NCI-H524 (cell line): ENCODE measurements at places on chromosomes 11 and 22.

DNA sequence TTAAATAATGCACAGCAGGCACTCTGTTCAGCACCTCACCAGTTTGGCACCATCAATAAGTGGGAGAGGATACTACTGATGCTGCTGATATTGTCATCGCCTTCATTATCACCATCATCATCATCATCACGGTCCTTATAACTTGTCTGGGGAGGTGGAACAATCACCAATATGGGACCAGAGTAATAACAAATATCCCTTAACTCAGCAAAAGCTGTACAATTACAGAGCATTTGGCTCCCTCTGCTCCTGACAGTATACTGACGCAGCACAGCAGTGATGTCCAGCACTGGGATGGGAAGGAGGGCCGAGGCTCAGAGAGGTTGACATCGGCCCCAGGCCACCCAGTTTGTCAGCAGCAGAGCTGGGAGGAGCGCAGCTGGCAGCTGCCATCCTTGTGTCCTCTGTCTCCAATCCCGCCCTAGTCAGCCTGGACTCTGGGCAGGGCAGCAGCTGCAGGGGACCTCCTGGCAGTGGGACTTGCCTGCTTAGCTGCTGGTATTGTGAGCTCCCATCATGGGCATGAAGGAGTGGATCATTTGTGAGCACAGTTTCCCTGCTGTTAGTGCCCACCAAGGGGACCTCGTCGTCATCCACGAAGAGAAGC is 90.0 kb downstream of the DHCR7 start:
- no peak for DNase-seq

DNA sequence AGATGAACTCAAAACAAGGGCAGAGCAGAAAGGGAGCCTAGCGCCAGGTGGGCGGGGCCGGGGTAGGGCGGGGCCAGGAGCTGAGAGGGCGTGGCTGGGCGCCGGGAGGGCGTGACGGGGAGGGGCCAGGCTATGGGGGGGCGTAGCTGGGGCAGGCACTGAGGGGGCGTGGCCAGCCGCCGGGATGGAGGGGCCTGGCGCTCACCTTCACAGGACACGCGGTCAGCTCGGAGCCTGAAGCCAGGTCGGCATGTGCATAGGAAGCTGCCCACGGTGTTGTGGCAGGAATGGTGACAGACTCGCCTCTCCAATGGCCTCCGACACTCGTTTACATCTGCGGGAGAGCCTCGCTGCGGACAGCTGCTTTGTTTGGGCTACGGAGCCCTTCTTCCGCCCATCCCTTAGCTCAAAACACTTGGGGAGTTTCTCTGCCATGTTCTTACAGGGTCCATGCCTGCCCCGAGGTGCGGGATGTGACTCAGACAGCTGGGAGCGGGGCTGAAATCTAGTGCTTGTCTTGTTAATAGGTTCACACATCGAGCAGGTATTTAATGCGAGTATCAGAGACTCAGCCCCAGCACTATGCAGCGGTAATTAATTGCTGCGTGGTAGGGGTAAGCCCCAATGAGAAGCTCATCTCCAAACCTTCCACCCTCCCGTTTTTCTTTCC is 13.4 kb downstream of the VWCE start:
- DNase-seq: no peak

- no peak for DNase-seq
Observed at GRCh38 chr11:76424891-76425290, 19.9 kb upstream of the EMSY start.

GRCh38 chr22:50105208-50106100 is 15.6 kb downstream of the MOV10L1 start:
- no peak for DNase-seq

DNA sequence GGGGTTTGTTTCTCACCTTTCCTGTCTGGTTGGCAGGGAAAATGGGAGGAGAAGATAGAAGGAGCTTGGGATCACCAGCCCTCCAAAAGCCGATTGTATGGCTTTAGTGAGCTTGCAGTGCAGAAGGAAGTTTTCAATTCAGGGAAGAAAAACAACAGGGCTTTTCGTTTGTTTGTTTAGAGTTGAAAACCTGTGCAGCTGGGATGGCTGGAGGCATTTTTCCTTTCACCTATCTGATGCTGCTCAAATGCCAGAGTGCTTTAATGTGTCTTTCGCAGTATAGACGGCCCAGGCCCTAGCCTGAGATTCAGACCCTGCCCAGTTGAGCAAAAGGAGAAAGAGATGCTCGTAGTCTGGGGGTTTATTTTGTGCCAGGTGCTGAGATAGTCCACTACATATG is 87.9 kb downstream of the INSC start:
- DNase-seq: no peak

- DNase-seq: no peak
Observed at GRCh38 chr11:61539831-61540357, 31.3 kb downstream of the LRRC10B start.

GRCh38 chr11:30583476-30584280 is 2.5 kb downstream of the MPPED2 start:
- no peak for DNase-seq

DNA sequence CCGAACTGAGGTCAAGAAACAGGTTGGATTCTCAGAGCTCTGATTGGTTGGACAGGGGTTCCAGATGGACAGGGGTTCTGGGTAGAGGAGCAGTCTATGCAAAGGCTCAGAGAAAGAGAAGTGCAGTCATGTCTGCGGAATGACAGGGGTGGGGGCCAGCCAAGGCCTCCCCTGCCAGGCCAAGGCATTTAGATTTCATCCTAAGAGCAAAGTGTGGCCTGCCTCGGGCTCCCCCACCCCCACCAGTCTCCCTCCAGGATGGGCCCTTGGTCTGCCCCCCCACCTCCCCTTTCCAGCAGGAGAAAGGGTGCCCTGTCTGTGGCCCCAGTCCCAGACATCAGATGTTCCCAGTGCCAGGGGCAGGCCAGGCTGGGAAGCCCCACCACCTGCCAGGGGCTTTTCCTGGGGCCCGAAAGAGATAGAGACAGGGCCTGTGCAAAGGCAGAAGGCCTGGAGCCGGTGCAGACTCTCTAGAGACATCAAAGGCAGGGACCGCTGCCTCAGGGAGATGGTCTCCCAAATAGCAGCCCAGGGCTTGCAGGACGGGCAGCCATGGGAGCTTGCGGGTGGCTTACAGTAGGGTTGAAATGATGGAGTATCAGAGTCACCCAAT is 9.4 kb downstream of the SUSD2 start:
- no peak for DNase-seq

- no peak for DNase-seq
Observed at GRCh38 chr22:22394591-22394990, 114.0 kb downstream of the ZNF280B start.

GRCh38 chr11:101741479-101742175 is 157.8 kb upstream of the TRPC6 start:
- DNase-seq: no peak

DNA sequence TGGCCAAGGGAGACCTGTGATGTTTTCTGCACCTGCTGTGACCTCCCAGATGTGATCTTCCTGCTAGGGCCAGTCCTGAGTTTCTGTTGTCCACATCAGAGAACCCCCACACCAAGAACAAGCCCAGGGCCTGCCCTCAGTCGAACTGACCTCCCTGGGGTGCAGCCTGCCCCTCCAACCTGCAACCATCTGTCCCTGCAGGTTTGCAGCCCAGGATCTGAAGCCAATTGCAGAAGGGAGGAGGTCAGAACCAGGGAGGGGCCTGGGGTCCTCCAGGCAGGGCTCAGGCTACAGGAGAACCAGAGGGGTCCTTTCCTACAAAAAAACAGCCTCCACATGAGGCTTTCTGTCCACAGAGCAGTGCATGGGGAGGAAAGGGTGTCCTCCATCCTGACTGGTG is 807 bp downstream of the TRIM3 start:
- peak; percentile 31 for DNase-seq

DNA sequence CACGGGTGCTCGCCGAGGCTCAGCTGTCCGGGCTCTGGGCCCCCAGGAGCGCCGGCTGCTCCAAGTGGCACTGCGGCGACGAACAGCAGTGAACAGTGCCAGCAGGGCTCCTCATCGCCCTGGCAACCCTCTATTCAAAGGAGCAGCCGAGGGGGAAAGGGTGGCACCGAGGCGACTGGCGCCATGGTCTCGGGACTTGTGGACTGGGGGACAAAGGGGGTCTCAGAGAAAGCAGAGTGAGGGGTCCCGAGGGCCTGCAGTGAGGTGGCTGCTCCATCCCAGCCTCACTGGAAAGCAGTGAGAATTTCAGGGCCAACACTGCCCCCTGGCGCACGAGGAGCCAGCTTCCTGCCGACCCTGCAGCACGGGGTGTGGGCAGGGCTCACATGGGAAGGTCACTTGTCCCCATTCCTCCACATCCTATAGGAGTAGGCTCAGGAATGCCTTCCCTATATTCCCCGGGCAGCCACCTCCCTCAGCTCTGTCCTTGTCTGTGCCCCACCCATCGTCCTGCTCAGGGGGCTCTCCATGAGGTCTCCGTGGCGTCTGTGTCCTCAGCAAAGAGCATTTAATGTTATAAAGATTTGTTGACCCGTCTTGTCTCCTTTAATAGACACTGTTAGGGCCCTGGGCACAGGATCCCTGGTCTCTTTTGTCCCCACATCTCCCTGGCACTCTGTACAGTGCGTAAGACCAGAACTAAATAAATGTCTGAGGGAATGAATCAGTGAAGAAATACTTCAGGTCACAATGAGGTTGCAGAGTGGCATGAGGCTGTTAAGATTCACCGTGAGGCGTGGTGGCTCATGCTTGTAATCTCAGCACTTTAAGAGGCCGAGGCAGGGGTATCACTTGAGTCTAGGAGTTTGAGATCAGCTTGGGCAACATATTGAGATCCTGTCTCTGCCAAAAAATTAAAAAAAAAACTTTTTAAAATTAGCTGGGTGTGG is 26.4 kb downstream of the LRFN4 start:
- peak; percentile 72 for DNase-seq

DNA sequence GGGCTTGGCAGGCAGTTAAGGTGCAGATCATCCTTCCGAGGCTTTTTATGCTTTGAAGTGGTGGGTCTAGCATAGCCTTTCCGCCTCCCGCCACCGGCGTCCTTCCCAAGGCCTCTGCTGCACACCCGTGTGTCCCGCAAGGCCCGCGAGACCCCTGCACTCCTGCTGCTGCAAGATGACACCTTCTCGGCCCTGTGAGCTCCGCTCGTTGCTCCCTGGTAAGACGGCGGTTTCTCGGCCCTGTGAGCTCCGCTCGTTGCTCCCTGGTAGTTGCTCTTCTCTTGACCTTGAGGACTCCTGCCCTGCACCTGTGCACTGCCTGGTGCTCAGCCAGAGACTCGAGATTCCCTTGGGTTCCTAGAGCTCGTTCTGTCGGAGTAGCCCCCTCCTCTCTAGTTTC is 17.9 kb upstream of the TRMU start:
- no peak for DNase-seq

DNA sequence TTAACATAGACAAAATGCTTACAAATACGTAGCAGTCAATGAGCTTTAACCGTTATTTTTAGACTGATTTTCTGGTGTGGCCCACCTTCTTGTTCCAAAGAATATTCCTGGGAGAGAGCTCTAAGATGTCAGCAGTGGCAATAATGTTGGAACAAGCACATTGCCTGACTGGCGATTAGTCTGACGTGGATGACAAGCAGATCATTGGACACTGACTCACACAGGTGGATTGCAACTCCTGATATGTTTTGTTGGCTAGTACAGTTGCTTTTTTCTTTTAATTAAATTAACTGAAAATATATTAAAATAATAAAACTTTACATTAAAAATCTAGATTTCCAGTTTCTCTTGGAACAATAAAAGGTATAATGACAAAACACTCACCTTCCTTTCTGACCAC is 78.0 kb downstream of the TENM4 start:
- DNase-seq: no peak

GRCh38 chr11:12318791-12319438 is 58.5 kb upstream of the PARVA start:
- DNase-seq: peak; percentile 94

- no peak for DNase-seq
Observed at GRCh38 chr22:29130476-29130875, 57.6 kb downstream of the KREMEN1 start.

GRCh38 chr11:75445315-75445953 is 12.4 kb upstream of the KLHL35 start:
- DNase-seq: peak; percentile 63

GRCh38 chr22:29914165-29914564 is 31.2 kb downstream of the MTMR3 start:
- DNase-seq: no peak

DNA sequence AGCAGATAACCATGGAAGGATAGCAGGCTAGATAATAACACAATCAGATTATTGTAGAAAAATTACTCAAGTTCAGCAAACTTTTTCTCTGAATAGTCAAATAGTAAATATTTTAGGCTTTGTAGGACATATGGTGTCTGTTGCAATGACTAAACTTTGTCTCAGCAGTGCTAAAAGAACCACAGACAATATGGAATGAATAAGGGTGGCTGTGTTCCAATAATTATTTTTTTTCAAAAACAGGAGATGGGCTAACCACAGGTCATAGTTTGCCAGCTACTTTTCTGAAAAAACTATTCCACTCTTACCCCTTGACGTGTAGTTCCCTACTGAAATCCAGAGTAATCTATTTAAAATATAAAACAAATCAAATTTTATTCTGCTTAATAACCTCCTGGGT is 153.9 kb upstream of the LRRC4C start:
- no peak for DNase-seq

- DNase-seq: peak; percentile 67
Observed at GRCh38 chr22:42171417-42171816, 40.8 kb upstream of the CYP2D6 start.

DNA sequence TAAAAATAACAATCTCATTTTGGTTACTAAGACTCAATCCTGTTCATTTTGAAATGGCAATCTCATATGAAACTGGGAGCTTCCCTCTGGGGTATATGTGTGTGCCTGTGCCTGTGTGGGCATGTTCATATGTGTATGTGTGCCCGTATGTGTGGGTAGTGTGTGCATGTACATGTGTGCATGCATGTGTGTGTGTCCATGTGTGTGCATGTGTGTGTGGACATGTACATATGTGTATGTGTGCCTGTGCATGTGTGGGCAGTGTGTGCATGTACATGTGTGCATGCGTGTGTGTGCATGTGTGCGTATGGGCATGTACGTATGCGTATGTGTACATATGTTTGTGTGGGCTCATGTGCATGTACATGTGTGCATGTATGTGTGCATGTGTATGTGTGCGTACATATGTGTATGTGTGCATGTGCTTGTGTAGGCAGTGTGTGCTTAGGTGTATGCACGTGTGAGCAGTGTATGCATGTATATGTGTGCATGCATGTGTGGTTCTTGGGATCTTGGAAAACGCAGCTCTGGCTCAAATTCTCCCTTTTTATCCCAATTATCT is 24.5 kb upstream of the CACNG2 start:
- no peak for DNase-seq

DNA sequence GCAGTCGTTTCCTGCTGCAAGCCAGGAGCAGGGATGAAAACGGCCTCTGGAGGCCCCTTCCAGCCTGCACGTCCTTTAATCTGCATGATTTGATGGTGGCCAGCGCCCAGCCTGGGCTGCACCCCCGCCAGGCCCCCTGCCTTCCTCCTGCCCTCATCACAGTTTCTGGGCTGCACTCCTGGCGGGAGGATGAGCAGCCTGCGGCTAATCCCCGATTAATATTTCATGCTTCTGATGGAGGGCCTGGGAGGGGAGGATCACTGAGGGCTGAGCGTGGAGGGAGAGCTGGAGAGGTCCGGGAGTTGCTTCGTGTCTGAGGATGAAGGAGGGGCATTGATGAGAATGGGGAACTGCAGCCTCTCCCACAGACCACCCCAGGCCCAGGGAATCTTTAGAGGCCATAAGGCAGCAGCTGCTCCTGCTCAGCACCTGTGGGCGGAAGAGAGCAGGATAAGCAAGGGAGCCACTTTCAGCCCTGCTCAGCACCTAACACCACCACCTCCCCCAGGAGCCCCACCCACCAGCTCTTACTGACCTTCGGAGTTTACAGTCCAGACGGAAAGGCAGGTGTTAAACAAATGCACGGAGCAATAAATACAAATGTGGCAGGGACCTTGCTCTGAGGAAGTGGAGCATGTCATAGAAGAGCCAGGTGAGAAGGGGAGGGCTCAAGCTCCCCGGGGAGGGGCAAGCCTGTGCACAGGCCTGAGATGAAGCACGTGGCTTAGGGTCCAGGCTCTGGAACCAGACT is 135.0 kb upstream of the NECTIN1 start:
- DNase-seq: peak; percentile 97
